ENCODE measurements at places on chromosomes 3 and 15.
A peak's percentile ranks its signal among the peaks of the same experiment; 100 is the strongest.

DNA sequence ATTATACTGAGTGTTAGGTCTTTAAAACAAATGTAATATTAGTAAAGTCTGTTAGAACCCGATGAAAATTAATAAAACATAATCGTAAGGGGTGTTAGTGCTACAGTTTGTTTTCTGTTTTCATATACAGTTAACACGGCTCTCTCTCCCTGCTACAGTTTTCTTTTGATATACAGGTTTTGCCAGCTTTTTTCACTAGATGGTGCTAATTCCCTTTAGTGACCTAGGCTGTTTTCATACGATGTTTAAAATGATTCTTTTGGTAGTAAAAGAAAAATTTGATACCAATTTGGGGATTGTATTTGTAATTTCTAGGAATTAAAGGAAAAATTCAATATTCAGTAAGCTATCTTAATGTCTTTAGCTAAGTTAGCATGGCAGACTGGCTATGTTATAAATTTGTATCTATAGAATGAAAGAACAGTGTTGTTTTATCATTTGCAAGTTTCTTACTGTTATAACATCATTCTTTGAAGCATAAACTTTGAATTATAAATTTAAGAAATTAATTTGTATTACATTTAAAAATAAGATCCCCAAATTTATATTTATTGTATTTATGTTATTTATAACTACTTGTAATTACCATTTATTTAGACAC, 11.5 kb downstream of the APH1B start:
- DNase-seq, result peak; percentile 67

- DNase-seq, result no peak
Measured at GRCh38 chr15:73522011-73522410, 79.0 kb downstream of the REC114 start.

- no peak for DNase-seq
Measured at GRCh38 chr3:153247331-153248330, 85.6 kb downstream of the RAP2B start.

GRCh38 chr3:101846709-101847108, 2.6 kb upstream of the NFKBIZ start:
- DNase-seq, result no peak

All from NCI-H2171 (cell line).